ENCODE measurements at places on chromosomes 5 and 9.

GRCh38 chr5:179381691-179382090 lies 36.4 kb upstream of the ADAMTS2 start:
- no peak for DNase-seq

DNA sequence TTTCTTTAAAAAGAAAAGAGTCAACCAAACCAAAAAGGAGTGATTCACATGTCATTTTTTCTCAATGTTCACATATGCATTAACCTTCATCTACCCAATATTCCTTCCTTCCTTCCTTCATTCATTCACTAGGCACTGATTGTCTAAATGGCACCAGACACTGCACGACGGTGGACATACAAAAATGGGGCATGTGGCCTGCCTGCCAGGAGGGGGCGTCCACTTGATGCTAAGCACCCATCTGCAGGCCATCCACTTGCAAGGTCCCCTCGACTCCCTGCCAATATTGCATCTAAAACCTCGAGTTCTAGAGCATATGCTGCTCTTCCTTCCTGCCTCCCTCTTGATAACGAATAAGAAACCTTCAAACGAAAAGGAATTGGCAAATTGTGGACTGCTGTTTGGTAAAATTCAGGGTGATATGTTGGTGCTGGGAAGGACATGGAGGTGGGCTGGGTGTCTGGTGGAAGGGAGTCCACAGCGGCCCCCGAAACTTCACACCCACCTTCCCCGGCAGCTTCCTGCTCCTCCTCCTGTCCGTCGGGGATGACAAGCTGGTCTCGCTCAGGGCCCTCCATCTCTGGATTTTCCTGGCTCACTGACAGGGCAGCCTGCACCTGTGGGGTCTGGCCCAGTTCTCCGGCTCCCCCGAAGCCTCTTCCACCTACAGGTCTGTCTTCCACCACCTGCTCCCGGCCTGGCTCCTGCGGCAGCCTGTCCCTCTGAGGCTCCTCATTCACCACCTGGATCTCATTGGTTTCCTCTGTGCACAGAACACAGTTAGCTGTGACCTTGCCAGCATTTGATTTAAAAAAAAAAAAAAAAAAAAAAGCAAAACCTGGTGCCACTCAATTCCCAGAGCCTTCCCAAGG lies 64.3 kb downstream of the GOLM1 start:
- no peak for DNase-seq

GRCh38 chr9:132141948-132142594 lies 19.8 kb upstream of the NTNG2 start:
- no peak for DNase-seq

GRCh38 chr5:149730620-149731331 lies 666 bp downstream of the PPARGC1B start:
- no peak for DNase-seq

GRCh38 chr5:81860778-81861177 lies 109.9 kb upstream of the SSBP2 start:
- no peak for DNase-seq

DNA sequence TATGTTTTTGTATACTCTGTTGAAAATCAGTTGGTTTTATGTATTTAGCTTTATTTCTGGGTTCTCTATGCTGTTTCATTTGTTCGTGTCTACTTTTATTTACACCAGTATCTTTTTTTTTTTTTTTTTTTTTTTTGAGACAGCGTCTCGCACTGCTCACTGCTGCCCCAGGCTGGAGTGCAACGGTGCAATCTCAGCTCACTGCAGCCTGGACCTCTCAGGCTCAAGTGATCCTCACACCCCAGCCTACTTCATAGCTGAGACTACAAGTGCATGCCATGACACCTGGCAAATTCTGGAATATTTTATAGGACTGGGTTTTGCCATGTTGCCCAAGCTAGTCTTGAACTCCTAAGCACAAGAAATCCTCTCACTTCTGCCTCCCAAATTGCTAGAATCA lies 869.4 kb upstream of the CDH6 start:
- DNase-seq = no peak

DNA sequence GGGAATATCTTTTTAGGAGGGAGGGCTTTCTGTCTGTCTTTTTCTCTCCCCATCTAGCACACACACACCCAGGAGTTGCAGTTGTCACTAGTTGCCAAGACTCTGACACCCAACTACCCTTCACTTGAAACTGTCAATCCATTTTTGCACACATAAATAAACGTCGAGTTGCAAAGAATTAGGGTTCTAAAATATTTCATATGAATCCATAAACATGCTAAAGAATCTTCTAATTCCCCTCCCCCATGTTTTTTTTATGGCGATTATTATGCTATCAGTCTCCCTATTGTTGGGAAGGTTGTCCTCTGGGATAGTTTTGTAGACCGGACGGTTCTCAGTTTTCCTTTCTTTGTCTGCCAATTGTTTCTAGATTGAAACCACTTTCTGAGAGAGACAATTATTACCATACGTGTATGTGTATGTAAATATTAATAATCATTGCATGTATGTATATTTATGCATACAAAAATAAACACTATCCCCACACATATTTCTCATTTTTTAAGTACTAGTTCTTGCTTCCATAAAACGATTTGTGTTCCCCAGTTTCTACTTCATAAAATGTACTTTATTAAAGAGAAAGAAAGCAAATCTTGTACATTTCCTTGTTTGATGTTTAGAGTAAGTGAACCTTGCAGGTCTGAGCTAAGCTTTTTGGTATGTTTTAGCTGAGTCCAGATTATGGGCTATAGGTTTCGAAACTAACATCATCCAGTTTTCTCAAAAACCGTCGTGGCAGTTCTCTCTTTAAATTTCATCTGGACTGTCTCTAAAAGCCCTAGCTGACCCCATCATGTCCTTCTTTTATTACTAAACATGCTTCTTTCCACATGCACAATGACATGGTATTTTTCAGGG lies 165.0 kb upstream of the MPDZ start:
- no peak for DNase-seq

GRCh38 chr9:126719618-126720031 lies 85.2 kb upstream of the ZBTB43 start:
- DNase-seq = no peak

GRCh38 chr9:5052838-5053237 lies 67.8 kb downstream of the JAK2 start:
- DNase-seq = no peak

DNA sequence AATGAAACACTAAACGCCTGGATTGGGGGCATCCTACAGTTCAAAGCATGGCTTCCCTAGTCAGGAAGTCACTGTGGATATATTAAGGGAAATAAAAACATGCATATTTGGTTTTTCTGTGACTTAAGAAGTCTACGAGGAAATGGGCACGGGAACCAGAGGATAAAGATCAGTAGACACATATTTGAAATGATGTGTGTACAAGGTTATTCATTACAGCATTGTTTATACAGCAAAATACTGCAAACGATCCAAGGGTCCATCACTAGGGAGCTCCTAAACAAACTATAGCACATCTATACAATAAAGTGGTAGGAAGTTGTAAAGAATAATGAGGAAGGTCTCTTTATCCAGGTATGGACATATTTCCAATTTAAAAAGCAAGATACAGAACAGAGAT lies 71.8 kb downstream of the EFNA5 start:
- no peak for DNase-seq

GRCh38 chr5:164065266-164065665 lies 559.8 kb downstream of the MAT2B start:
- no peak for DNase-seq

GRCh38 chr5:16792598-16793275 lies 143.4 kb downstream of the MYO10 start:
- DNase-seq = no peak

DNA sequence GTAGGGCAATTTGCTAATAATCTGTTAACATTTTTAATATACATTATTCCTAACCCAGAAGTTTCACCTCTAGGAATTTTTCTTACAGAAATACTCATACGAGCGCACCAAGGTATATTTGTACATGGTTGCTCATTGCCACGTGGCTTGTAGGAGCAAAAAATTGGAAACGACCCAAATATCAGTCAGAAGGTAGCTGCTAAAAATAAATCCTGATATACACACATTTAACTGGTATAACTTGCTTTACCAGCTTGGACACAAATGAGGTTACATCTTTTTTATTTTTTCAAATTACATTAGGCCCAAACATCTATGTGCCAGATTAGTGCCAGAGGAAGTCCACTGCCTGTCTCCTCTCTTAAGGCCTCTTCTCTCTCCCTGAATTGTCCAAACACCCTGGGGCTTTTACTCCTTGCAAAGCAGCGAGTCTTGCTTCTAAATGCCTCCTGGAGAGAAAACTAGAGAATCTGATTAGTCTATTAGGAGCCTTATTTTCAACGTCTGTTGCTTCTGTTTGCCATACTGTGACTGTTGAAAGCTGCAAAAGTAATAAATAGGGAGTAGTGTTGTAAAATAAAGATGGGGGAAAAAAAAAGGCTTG lies 92.0 kb upstream of the SSBP2 start:
- DNase-seq = no peak

DNA sequence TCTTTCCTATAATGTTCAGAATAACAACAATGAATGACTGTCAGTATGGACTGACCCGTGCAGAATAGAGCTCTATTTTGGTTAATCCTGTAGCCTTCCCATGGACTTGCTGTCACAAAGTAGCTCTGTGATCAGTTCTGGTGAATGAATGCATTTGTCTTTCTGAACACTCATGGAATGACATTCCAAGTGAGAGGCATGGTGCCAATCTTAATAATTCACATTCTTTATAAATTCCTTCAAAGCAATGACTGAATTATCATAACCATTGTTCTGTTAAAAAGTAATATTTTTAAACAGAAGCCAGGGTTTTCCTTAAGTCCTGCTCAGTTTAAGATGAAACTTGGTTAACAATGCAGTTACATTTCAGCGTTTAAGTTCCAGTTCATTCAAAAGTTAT lies 360.5 kb downstream of the ICE1 start:
- no peak for DNase-seq

GRCh38 chr5:56091664-56092063 lies 96.9 kb upstream of the IL6ST start:
- no peak for DNase-seq

DNA sequence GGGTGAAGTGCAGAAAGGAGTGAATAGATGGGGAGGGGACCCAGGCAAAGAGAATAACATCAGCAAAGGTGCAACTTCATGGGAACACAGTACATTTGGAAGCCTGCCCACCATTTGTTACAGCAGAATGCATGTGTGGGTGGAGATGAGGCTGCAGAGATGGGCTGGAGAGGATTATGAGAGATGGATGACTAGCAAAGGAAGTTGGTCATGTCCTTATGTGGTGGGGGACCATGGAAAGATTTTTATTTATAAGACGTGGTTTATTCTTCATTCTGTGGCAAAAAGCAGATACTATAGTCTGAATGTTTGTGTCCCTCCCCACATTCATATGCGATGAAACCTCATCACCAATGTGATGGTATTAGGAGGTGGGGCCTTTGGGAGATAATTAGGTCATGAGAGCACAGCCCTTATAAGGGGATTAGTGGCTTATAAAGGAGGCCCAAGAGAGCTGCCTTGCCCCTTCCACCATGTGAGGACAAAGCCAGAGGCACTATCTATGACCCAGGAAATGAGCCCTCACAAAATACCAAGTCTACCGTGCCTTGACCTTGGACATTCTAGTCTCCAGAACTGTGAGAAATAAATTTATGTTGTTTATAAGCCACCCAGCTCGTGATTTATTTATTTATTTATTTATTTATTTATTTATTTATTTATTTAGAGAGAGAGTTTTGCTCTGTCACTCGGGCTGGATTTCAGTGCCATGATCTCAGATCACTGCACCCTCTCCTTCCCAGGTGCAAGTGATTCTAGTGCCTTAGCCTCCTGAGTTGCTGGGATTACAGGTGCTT lies 483.7 kb downstream of the RAB3C start:
- no peak for DNase-seq

GRCh38 chr5:75243100-75243499 lies 6.4 kb upstream of the ANKRD31 start:
- DNase-seq = no peak
